Activated naive CD8-positive, alpha-beta T cell treated with anti-CD3 and anti-CD28 coated beads for 36 hours (primary cell): ENCODE measurements at places on chromosomes 5 and 9.

DNA sequence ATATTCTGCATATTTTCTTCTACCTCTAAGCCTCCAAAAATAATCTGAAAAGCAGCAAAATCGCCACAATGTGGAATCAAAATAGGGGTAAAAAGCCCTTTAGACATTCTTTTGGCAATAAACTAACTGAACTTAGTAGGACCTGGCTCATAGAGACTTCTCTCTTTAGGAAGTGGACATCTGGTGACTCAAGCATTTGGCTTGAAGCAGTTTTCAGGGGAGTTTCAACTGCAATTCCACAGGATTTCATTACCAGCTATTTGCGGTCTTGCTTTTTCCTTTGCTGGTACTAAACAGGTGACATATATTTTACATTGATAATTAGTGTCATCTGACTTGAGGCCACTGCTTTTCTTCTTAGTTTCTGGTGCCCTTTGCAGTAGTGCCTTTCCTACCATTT, 173.2 kb upstream of the FBN2 start:
- DNase-seq = no peak

DNA sequence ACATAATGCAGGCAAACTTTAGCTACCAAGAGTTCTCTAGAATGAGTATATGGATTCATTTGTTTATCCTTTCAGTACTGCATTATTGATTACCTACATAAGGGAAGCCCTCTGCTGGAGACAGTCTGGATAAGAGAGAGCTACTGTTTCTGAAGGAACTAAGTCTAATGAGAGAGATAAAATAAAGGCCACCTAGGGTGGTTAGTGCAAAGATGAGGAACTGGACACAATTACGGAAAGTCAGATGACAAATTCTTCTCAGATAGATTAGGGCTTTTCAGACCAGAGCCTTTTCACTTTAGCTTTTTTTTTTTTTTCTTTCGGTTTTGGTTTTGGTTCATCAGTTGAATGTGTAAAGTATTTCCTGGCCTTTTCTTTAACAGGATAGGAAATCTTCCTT, 31.3 kb downstream of the ISOC1 start:
- no peak for DNase-seq

DNA sequence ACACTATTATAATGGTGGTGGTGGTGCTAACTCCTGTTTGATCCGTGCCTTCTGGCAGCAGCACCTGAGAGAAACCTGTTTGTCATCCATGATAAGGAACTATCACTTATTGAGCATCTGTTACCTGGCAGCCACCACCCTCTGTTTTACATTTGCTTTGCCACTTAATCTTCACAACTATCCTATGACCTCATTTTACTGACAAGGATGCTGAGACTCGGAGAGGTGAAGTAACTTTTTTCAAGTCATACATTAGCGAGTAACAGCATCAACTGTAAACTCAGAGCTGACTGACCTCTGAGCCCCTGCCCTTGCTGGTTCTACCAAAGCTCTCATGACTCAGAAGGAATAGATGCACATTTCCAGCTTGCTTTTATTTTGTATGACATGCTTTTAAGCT, 81.1 kb downstream of the EGFLAM start:
- DNase-seq = no peak

DNA sequence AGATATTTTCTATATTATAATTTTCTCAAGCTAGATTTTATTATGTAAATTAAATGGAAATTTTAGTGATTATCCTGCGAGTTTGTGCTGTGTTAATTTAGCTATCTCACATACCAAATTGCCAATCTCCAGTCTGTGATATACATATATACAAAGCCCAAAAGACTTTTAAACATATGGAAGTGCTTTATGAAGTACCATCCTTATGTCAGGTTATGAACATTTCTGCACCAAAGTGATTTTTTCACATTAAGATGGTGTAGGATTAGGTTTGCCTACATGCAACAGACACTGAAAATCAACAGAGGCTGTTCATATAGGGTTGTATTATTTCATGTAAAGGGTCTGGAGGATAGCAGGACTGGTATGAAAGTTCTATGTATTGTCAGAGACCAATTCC, 32.8 kb downstream of the CFAP95 start:
- DNase-seq = no peak

DNA sequence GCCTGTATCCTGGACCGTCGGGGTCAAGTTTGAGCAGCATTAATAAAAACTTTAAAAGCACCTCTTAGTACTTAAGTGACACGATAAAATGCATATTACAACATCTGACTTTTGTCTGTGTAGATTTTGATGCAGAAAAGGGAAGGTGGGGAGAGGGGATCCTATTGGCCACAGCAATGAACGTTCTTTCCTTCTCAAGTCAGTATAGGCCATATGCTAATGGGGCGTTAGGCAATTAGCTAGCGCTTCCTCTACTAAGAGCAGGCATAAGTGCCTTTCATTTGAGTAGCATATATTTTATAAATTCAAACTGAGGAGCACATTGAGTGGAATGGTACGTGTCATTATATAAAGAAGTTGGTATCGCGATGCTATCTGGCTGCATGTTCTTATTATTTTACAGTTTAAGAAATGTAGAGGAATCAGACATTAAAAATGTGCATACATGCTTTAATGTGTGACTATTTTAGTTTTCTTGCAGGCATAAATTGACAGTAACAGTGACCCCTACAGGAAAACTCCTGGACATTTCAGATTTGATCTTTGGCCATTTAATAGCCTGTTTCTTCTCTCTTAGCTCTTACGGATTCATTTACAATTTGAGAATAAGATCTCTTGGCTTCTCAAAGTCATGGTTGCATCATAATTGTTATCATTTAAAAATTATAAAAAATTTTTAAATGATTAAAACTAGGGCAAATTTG, 1.1 kb upstream of the GNA14 start:
- DNase-seq = no peak

- no peak for DNase-seq
These were observed 141.0 kb downstream of the CARTPT start for GRCh38 chr5:71860048-71860447.
